ENCODE measurements at places on chromosomes 2 and 18.

DNA sequence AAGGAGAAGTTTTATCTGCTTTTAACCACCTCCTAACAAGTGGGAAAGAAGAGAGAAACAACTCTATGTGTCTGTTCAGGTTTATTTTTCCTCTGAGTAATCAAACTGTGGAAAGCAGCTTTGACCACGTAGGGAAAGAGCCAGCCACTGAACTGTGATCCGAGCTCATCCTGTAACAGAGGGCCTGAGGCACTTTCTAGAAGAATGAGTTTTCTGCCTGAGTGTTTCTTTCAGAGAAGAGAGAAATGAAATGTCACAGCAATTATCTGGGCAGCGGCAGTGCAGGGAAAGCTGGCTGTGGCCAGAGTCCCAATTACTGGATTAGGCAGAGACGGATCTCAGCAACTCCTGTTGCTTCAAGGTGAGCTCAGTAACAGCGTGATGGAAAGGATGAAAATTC is 151.9 kb downstream of the CD226 start:
- no peak for DNase-seq

DNA sequence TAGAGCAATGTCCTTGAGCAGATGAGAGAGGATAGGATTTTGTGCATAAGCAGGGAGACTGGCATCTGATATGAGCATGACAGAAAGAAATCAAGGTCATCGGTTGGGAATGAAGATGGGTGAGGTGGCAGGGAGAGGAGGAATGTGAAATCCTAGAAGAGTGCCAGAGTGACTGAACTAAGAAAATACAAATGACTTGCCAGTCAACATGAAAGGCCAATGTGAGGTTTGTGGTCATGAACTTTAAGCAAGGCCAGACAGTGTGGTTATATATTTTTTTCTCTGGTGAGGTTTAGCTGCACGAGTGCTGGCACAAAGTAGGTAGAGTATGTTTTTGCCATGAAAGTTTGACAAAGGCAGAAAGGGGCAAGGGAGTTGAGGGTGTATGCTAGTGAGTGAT is 21.2 kb downstream of the QPCT start:
- DNase-seq: no peak

- no peak for DNase-seq
These were observed 1.5 kb upstream of the HOXD10 start for GRCh38 chr2:176114930-176115625.

DNA sequence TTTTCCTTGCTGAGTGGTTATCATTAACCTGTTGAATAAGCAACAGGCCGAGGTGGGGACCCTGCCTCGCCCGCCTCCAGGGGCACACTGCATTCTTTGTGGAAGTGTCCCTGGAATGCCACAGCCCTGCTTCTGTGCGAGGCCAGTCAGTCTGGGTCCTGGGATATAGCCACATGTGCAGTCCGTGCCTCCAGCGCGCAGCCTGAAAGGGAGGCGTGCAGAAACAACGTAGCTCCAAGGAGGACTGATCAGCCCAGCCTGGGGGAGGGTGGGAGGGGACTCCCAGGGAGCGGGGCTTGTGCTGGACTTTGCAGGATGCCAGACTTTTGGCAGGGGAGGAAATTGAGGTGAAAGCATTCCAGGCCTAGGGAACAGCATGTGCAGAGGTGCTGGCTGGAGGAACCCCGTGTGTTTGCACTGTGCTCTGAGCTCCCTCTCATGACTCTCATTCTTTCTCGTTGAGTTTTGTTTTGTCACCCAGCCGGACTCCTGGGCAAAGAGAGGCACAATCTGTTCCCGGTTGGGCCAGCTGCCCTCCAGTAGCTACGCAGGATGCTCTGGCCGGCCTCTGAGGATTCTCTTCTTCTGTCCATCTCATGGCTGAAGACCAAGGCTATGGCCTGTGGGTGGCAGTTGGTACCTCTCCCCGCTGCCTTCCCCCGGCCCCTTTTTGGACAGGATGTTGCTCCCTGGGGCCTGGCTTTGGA is 39.7 kb downstream of the HPCAL1 start:
- DNase-seq: no peak

DNA sequence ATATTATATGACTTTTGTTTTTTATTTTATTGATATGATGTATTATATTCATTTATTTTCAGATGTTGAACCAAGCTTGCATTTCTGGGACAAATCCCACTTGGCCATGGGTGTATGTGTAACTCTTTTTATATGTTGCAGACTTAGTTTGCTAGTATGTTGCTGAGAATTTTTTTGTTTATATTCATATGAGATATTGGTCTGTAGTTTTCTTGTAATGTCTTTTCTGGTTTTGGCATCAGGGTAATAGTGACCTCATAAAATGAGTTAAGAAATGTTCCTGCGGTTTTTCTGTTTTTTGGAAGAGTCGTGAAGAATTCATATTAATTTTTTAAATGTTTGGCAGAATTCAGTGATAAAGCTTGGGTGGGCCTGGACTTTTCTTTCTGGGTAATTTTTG is 88.7 kb downstream of the ASB1 start:
- DNase-seq: peak; percentile 40
